ENCODE measurements at places on chromosomes 3 and 15.

- H3K36me3 ChIP-seq: peaks cover 70% of the 10 kb centered on the region
- H3K4me3 ChIP-seq: no peak overlapping the region
- H3K4me1 ChIP-seq: peaks cover 23% of the 10 kb centered on the region
- peaks cover 11% of the 10 kb centered on the region for H3K27me3 ChIP-seq
Measured at GRCh38 chr15:72199721-72200212, 2.2 kb upstream of the GRAMD2A start.

GRCh38 chr15:41583795-41584194, 24.8 kb downstream of the TYRO3 start:
- no peak overlapping the region for H3K4me3 ChIP-seq
- no peak for DNase-seq
- H3K27ac ChIP-seq: no peak overlapping the region
- H3K36me3 ChIP-seq: no peaks in the 10 kb centered on the region
- H3K27me3 ChIP-seq: peaks cover 30% of the 10 kb centered on the region
- H3K4me1 ChIP-seq: peaks cover 6% of the 10 kb centered on the region

DNA sequence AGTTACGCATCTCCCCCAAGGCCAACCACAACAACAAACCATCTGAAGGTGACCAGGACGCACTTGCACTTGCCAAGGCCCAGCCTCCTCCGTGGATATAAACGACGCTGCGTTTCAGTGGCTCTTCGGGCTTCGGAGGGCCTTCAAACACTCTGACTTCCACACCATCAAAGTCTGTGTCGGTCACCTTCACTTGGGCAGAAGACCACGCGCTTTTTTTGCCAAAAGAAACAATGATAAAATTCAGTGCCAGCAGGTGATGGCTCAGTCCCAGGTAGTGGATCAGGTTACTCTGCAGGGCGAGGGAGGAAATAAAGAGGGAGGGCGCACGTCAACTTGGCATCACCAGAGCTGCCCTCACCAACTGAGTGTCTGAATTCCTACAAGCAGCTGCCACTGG, 63.0 kb downstream of the NCEH1 start:
- H3K4me3 ChIP-seq: no peak overlapping the region
- H3K27ac ChIP-seq: no peak overlapping the region
- no peaks in the 10 kb centered on the region for H3K27me3 ChIP-seq
- DNase-seq: no peak
- no peaks in the 10 kb centered on the region for H3K4me1 ChIP-seq
- H3K36me3 ChIP-seq: no peaks in the 10 kb centered on the region

DNA sequence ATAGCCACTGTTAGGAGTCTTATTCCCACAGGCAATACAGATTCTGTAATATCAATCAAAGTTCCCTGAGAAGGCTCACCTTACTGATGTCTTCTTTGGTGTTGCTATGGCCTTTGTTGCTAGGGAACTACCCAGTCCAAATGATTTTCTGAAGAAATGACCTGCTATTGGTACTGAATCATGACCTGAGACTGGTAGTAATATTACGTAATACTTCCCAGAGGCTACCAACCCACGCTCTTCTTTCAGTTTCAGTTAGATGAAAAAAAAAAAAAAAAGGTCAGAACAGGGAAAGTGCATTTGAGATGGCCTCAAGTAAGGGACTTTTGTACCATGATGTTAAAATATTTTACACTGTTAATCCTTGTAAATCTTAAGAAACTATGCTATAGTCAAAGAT, 1092.5 kb upstream of the EPHA6 start:
- no peaks in the 10 kb centered on the region for H3K36me3 ChIP-seq
- no peak overlapping the region for H3K4me3 ChIP-seq
- H3K27ac ChIP-seq: no peak overlapping the region
- H3K4me1 ChIP-seq: no peaks in the 10 kb centered on the region
- DNase-seq: no peak
- no peaks in the 10 kb centered on the region for H3K27me3 ChIP-seq

DNA sequence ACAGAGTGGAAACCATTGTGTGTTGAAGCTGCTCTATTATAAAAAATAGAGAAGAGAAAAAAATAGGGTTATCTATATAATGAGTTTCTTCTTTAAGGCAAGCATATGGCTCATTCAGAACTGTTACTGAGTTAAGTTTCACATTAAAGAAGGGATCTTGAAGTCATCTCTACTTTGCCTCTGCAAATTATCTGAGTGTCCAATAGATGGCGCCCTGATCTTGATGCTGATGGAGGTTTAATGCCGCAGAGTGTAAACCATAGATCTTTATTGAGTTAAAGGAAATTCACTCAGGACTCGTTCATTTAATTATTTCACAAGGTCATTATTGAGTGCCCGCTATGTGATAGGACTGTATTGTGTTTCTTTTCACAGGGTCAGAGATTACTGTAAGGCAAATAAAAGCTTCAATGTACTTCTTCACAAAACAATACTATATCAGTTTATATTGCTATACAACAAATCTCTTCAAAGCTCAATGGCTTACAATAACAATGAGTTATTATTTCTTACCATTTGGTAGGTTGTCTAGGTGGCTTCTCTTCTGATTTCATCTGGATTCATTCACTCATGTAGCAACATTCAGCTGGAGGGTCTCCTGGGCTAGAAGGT, 171.4 kb downstream of the NSUN3 start:
- no peaks in the 10 kb centered on the region for H3K27me3 ChIP-seq
- H3K36me3 ChIP-seq: no peaks in the 10 kb centered on the region
- no peak overlapping the region for H3K27ac ChIP-seq
- H3K4me1 ChIP-seq: no peaks in the 10 kb centered on the region
- H3K4me3 ChIP-seq: no peak overlapping the region

GRCh38 chr3:77053795-77054194, 13.9 kb downstream of the ROBO2 start:
- no peak for DNase-seq
- no peaks in the 10 kb centered on the region for H3K36me3 ChIP-seq
- H3K27ac ChIP-seq: no peak overlapping the region
- H3K27me3 ChIP-seq: no peaks in the 10 kb centered on the region

DNA sequence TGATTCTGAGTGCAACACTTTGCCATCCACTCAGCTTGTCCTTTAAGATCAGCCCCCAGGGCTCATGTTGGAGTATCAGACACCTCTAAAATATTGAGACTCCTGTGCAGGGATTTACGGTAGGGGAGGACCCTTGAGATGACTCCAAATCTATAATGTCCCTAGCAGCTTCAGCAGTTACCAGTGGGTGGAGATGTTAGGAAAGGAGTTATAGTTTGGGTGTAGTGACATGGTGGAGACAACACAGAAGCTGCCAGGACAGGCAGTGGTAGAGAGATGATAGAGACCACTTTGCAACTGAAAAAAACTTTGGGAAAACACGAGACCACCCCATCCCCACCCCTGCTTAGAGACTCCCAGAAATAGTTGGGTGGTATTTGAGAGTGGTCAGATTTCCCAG, 43.3 kb upstream of the GSK3B start:
- no peak overlapping the region for H3K27ac ChIP-seq
- no peaks in the 10 kb centered on the region for H3K27me3 ChIP-seq
- H3K4me3 ChIP-seq: no peak overlapping the region
- no peaks in the 10 kb centered on the region for H3K4me1 ChIP-seq
- no peaks in the 10 kb centered on the region for H3K36me3 ChIP-seq
- no peak for DNase-seq

- H3K4me3 ChIP-seq: no peak overlapping the region
- no peaks in the 10 kb centered on the region for H3K27me3 ChIP-seq
- no peak overlapping the region for H3K27ac ChIP-seq
- H3K4me1 ChIP-seq: no peaks in the 10 kb centered on the region
- H3K36me3 ChIP-seq: peaks cover 5% of the 10 kb centered on the region
Measured at GRCh38 chr3:111723293-111724215, 128.4 kb upstream of the ZBED2 start.

- H3K36me3 ChIP-seq: no peaks in the 10 kb centered on the region
- no peak overlapping the region for H3K4me3 ChIP-seq
- no peak overlapping the region for H3K27ac ChIP-seq
Measured at GRCh38 chr3:882533-882932, 210.3 kb upstream of the CNTN6 start.

DNA sequence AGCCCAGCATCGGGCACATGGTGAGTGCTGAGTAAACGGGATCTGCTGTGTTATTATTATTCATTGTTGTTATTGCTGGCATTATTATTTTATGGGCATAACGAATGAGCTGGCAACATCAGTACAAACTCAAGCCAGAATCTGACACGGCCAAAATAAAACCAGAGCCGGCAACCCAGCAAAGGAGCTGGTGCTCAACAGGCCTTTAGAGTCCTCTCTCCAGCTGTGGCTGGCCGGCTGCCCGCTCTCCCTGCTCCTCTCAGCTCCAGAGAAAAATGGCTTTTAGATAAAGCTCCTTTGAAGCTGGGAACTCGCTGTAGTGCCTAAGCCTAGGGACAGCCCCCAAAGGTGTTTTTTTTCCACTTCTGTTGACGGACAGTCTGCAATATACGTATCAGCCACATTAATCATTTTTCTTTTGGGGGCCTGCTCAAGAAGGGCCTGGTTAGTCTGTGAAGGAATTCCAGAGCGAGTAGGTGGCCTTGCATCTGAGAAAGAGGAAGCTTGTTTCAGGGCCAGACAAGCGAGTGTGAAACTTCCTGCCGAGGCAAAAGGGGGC, 193.9 kb upstream of the UBE2E1 start:
- no peak overlapping the region for H3K27ac ChIP-seq
- no peak for DNase-seq
- H3K27me3 ChIP-seq: no peaks in the 10 kb centered on the region
- H3K4me3 ChIP-seq: no peak overlapping the region

DNA sequence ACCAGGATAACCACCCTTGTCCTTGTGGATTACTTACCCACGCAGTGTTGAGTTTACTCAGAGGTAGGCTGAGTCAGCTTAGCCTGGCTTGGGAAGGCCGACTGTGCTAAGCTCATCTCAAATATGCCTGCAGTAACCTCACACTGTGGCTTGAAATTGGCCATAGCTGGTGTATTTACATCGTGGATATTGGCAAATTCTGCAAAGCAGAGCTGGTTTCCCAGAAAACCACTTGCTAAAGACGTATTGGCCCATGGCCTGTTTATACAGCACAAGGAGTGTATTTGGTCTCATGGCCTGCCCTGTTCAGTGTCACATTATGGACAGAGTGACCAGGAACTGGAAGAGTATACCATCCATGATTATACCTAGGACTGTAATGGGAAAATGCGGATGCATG, 170.5 kb upstream of the UBE3A start:
- DNase-seq: no peak
- H3K27ac ChIP-seq: no peak overlapping the region
- no peaks in the 10 kb centered on the region for H3K4me1 ChIP-seq
- no peaks in the 10 kb centered on the region for H3K36me3 ChIP-seq
- H3K4me3 ChIP-seq: no peak overlapping the region
- no peaks in the 10 kb centered on the region for H3K27me3 ChIP-seq

DNA sequence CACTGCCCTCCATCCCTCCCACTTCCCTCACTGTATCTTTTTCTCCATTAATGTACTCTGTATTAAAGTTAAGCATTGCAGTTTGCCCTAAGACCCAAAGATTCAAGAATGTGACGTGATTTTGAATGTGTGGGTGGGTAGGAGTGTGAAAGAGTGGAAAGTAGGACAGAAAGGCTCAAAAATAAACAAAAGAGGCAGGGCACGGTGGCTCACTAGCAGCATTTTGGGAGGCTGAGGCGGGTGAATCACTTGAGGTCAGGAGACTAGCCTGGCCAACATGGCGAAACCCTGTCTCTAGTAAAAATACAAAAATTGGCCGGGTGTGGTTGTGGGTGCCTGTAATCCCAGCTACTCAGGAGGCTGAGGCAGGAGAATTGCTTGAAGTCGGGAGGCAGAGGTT, 18.4 kb downstream of the TFRC start:
- peaks cover 9% of the 10 kb centered on the region for H3K4me1 ChIP-seq
- H3K36me3 ChIP-seq: peaks cover 78% of the 10 kb centered on the region
- H3K4me3 ChIP-seq: no peak overlapping the region
- DNase-seq: no peak

- DNase-seq: no peak
- no peak overlapping the region for H3K4me3 ChIP-seq
- H3K27ac ChIP-seq: no peak overlapping the region
- no peaks in the 10 kb centered on the region for H3K36me3 ChIP-seq
- no peaks in the 10 kb centered on the region for H3K27me3 ChIP-seq
Measured at GRCh38 chr3:165462636-165463334, 266.6 kb upstream of the SLITRK3 start.

DNA sequence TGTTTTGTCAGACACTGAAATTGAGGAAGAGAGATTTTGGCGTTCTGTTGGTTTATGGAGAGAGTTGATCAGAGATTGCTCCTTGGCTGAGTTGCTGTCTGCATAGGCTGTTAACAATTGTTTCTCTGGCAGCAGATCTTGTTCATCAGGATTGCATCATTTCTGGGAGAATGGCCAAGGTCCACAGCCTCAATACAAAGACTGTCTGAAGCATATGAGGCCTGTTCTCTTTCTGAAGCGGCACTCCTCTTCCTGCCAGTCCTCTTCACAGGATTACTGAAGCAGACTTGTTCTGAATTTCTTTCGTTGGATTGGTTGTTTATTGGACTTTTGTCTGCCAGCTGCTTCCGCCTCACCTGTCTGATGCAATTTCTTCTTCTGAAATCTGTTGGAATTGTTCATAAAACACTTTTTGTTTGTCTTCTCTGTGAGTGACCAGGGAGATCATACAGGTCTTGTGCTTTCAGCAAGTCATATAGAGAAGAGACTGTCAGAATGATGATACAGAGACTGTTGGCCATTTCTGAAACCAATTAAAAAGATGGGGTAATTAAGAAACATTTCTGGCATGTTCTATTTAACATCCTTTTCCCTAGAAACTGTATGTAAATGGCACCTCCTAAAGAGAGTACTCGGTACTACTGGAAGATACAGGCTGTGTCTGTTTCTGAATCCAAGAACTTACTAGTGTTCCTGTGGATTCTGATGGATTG, 25.5 kb downstream of the SETD5 start:
- peak overlapping the region; percentile 88 for H3K27ac ChIP-seq
- DNase-seq: peak; percentile 27
- H3K36me3 ChIP-seq: peaks cover 26% of the 10 kb centered on the region

GRCh38 chr15:63349156-63349555, 32.5 kb downstream of the CA12 start:
- H3K27me3 ChIP-seq: no peaks in the 10 kb centered on the region
- no peaks in the 10 kb centered on the region for H3K36me3 ChIP-seq
- no peaks in the 10 kb centered on the region for H3K4me1 ChIP-seq
- H3K4me3 ChIP-seq: no peak overlapping the region
- no peak for DNase-seq
